Bronchial smooth muscle cell (primary cell): ENCODE measurements at places on chromosomes 3 and 15. TPM values are rescaled to one million over a fixed set of nuclear protein-coding genes. Genes with fewer than 3 reads are reported as not detected.

The TF gene
- total RNA-seq: 0.32 and 1.6 TPM in 2 replicates

The LSMEM2 gene
- total RNA-seq: not detected in 2 replicates

The ACVR2B gene
- total RNA-seq: 0.95 and 1.7 TPM in 2 replicates

The MKRN3 gene
- 0.09 and 0.32 TPM in 2 replicates for total RNA-seq

The PLA2G4D gene
- total RNA-seq: not detected in 2 replicates

The SPINT1 gene
- total RNA-seq: 0.09 and 0.32 TPM in 2 replicates

The COMMD4 gene
- 59.3 and 80.1 TPM in 2 replicates for total RNA-seq

The RTP3 gene
- total RNA-seq: not detected in 2 replicates

The ASB14 gene
- 0.17 TPM in 1 of 2 replicates, not detected in the other for total RNA-seq

The EPHB1 gene
- 0.34 and 0.63 TPM in 2 replicates for total RNA-seq

The CHST2 gene
- 4.6 and 5.5 TPM in 2 replicates for total RNA-seq

The NPAP1 gene
- total RNA-seq: under 0.01 TPM in 1 of 2 replicates, not detected in the other

The P4HTM gene
- total RNA-seq: 35.0 TPM in 2 replicates

The POLG gene
- 37.7 and 40.5 TPM in 2 replicates for total RNA-seq

The NEIL1 gene
- 6.3 TPM in 2 replicates for total RNA-seq

The TMEM266 gene
- 0.16 and 0.17 TPM in 2 replicates for total RNA-seq

The GOLGA8J gene
- 0.09 TPM in 1 of 2 replicates, not detected in the other for total RNA-seq

The TRAT1 gene
- total RNA-seq: not detected in 2 replicates

The SPESP1 gene
- total RNA-seq: 6.8 and 14.3 TPM in 2 replicates

The MAP1A gene
- 42.0 and 53.7 TPM in 2 replicates for total RNA-seq
